Mucosa of gallbladder (tissue), 1 donor: ENCODE measurements at places on chromosomes 13 and 19.

DNA sequence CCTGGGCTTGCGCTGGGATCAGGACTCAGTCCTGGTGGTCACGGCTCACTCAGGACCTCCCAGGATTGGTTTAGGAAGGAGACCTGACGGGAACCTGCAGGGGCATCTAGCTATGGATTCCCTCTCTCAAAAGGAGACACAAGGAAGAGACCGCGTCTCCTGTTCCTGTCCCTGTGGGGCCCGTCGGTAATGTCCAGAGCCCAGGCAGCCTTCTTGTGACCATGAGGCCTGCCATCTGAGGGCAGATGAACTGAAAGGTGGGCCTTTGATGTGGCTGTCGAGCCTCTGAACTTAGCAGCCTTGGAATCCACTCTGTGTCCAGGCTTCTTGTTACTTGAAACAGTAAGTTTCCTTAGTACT, 31.5 kb upstream of the MIER2 start:
- no peak for DNase-seq

DNA sequence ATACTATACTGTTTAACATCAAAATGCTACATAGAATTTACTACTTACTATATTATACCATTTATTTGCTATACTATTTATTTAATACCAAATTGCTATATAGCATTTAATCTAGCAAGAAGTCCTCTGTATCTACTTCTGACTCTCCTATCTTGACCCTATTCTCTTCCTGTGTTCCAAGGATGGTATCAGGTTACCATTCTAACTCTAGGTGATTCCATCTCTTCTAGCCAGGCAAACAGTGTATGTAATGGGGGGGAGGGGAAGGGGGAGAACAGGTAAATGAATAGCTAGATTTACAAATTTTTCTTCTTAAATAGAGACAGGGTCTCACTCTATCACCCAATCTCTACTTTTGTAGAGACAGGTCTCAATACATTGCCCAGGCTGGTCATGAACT, 200.3 kb downstream of the DIAPH3 start:
- DNase-seq = no peak

GRCh38 chr19:7788933-7789323, 25.9 kb downstream of the CLEC4M start:
- no peak for DNase-seq

DNA sequence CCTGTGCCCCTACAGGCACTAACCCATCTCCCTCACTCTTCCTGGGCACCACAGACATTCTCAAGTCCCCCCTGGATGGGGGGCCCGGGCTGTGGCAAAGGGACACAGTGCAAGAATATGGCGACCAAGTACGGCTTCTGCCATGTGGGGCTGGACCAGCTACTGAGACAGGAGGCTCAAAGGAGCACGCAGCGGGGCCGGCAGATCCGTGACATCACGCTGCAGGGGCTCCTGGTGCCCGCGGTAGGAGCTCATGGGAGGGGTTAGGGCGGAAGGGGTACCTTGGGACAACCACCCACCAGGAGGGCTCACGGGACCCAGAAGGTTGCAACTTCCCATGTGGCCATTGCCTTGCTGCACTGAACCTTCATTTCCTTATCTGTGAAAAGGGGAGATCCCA, 3.3 kb upstream of the GTF2F1 start:
- DNase-seq = no peak

DNA sequence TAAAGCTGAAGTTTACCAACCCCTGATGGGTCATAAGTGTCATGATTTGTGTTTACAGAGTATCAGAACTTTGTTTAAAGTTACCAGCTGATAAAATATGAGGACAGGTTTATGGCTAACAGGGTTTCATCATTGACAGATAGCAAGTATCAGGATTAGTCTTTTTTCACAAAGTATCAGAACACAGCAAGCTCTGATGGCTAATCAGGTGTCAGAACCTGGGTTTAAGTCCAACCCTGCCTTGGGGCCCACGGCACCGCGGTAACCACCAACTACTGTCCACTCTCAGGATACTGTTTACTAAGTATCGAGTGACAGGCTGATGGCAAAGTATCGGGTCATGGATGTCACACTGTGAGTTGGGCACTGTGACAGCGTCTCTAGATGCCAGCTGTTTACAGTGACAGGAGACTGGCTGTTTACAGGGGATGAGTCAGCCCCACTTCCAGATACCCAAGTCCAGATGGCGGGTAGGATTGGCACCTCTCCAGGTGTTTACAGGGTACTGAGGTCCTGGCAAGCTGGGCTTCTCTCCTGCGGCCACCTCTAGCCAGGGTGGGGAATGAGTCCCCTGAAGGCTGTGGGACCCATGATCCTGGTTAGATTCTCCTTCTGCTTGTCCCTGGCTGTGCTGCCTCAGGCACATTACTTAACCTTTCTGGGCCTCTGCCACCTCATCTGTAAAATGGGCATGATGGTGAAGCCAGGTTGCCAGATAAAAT, 21.8 kb downstream of the ARRDC2 start:
- DNase-seq = peak; percentile 89
